Effector CD4-positive, alpha-beta T cell (primary cell): ENCODE measurements at places on chromosomes 2 and 18.

DNA sequence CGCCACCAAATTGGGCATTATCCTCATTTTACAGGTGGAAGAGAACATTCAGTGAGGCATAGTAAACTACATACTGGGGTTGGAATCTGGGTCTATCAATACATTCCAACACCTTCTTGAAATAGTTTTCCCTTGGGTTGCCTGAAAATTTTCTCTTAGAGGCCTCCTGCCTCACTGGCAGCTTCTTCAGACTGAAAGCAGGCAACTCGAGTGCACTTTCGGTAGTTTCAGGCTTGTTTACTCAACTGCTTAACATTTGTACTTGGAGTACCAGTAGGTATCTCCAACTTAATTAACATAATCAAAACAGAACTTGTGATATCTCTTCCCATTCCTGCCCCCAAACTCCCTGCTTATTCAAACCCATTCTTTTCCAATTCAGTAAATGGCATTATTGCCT is 36.2 kb upstream of the C2orf74 start:
- no peak for DNase-seq

DNA sequence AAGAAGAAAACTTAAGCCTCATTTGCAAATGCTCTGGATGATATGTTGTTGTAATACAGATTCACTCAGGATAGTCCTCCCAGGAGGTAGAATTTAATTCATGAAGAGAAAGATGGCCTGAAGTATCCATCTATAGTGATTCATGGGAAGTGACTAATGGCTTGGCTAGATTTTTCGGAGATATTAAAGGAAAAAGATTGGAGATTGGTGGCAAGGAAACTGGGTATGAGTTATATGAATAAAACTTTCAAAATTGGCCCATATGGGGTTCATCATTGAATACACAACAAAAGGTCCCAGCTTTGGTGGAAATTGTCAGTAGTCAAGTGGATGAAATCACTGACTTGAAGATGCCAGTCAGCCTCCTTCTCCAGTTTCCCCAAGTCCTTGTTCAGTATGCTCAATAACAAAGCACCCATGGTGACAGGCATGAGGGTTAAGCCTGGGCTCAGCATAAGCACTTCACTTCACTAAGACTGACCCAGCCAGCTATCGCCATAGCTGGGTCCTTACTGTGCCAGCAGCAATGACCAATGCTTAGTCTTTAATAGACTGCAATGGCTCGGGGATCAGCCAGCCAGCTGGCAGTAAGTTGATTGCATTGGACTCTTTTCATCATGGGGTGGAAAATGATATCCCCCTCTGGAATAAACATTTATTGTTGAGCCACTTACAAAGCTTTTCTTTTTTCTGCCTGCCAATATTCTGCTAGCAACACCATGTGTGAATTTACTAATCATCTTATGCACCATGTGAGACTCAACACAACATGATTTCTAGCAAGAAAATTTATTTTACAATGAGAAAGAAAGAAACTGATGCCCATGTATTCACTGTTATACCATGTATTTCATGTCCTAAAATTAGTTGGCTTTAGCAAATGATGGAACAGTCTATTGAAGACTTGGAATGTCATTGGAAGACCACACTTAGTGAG is 176.6 kb upstream of the TACR1 start:
- DNase-seq = no peak

GRCh38 chr18:34038086-34038485 is 186.6 kb downstream of the NOL4 start:
- DNase-seq = no peak

GRCh38 chr2:12251749-12252148 is 465.0 kb upstream of the TRIB2 start:
- DNase-seq = no peak
